Renal pelvis (tissue), 12 donors: ENCODE measurements at places on chromosomes 16 and 17.

DNA sequence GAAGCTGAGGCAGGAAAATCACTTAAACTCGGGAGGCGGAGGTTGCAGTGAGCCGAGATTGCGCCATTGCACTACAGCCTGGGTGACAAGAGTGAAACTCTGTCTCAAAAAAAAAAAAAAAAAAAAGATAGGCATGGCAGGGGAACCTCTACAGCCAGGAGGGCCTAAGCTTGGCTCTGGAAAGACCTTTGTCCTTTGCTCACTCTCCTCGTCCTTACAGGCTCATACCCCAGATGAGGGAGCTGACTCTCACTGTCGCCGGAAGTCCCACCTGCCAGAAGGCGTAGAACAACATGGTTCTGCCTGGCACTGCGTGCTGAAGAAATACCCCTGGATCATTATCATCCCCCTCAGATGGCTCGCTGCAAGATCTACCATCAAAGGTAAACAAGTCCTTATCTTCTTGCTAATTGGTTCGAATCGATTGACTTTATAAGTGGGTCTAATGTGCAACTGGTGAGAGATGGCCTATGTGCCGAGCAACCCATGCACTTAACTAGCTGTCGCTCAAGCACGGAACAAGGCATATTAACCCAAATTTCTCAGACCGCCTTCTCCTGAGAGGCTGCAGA is 29.7 kb downstream of the RTN4RL1 start:
- DNase-seq, result no peak

GRCh38 chr16:26762594-26762993 is 304.1 kb upstream of the C16orf82 start:
- peak; percentile 23 for DNase-seq

DNA sequence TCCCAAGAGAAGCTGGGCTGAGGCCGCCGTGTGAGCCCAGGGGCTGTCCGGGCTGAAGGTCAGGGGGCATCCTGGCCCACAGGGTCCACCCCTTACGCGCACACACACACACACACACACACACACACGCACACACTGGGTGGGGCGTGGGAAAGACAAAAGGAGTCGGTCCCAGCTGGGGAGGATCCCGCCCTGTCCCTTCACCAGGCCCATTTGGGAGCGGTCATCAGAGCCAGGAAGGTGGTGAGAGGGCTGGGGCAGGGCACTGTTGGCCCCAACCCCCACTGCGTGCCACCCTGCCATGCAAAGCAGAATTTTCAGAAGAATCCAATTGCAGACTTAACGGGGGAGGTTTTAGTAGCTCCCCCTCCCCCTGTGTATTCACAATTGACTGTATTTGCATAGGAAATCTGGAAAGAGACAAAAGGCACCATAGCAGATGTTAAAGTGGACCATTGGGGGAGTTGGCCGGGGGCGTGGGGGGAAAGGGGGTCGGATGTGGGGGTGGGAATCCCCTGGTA is 11.3 kb upstream of the CD300A start:
- DNase-seq, result no peak

DNA sequence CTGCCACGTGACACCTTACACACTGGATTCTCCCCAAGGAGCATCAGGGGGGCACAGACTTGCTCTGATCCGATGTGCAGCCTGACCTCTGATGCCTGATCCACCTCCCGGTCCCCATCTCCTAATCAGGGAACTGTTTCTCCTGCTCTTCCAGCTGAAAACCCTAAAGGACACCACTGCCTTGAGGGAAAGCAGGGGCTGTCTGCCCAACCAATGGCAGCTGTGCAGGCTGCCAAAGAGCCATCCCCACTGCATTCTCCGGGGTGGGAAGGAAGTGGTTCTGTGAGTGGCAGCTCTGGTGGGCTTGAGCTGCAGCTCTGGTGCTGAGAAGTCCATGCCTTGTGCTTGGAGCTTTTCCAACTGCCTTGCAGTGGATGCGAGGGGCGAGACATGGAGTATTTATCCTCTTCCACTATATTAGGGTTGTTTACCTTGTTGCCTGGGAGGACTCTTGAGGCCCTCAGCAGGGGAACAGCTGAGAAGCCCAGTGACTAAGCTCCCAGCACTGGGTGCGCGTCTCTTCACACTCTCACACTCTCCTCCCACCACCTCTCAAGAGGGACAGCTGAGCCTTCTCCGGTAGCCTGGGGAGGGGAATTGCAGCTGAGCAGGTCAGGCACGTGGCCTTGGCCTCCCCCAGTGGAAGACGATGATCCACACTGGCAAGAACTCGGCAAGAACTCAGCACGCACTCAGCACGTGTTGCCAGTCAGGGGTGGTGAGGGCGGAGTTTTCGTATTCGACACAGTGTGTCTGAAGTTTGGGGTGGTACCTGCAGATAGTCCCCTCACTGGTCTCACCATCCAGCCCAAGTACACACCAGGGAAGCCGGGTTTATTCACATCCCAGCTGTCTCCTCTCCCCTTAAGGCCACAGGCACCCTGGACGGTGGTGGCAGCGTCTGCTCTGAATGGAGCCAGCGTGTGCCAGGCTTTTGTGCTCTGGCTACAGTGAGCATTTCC is 21.1 kb upstream of the SPATA32 start:
- no peak for DNase-seq

DNA sequence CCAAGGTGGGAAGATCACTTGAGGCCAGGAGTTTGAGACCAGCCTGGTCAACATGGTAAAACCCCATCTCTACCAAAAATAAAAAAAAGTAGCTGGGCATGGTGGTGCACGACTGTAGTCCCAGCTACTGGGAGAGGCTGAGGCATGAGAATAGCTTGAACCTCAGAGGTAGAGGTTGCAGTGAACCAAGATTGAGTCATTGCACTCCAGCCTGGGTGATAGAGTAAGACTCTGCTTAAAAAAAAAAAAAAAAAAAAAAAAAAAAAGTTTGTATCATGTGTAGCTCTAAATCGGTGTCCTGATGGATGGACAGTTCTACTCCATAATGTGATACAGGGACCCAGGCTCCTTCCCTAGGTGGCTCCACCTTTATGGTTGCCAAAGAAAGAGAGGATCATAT is 497.1 kb upstream of the RBFOX1 start:
- no peak for DNase-seq

DNA sequence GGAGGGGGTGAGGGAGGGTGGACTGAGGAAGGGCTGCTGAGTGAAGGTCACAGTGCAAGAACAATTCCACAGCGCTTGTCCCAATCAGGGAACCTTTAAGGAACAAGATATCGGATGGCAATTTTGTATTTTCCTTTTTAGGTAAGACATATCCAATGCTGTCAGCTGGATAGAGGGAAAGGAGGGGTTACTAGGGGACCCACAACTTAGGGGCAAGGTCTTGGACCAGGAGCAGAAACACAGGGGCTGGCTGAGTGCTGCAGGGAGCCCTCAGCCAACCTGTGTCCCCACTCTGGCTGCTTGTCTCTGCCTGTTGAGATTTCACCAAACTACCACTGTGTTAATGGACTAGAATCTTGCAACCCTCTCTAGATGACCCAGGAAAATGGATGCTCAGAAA is 47.6 kb downstream of the AKAP1 start:
- DNase-seq, result no peak

GRCh38 chr16:1158456-1159324 is 5.8 kb downstream of the CACNA1H start:
- DNase-seq, result no peak

DNA sequence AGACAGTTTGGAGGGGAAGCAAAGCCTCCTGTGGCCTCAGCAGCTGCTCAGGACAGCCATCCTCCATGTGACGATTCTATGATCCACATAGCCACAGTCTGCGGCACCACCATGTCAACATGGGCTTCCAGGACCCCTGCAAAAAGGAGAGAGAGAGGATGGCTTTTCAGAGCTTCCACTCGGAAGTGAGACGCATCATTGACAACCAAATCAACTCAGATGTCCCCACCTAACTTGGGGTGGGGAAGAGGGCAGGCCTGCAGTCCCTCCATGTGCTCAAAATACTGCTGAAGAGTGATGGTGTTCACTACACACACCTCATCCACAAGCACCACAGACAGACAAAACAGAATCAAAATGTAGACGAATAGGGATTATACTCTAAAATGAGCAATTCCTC is 5.9 kb upstream of the METTL16 start:
- no peak for DNase-seq

DNA sequence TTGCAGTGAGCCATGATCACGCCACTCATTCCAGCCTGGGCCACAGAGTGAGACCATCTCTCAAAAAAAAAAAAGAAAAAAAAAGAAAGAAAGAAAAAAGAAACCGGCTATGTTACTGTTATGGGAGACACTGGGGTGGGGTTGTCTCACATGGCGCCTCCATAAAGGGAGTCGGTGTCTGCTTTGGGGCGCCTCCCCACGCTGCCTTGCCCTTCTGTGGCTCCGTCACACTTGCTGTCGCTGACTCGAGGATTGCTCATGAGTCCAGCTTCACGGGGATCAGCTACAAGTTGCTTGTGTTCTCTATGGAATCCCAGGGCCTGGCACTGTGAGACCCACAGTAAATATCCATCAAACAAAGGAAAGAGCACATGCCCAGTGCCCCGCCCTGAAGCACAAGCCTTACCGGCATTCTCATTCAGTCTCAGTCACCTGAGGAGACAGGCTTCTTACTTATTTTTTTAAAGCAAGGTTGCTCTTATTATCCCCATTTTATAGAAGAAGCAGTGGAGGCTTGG is 40.6 kb upstream of the ZNF423 start:
- DNase-seq, result no peak

DNA sequence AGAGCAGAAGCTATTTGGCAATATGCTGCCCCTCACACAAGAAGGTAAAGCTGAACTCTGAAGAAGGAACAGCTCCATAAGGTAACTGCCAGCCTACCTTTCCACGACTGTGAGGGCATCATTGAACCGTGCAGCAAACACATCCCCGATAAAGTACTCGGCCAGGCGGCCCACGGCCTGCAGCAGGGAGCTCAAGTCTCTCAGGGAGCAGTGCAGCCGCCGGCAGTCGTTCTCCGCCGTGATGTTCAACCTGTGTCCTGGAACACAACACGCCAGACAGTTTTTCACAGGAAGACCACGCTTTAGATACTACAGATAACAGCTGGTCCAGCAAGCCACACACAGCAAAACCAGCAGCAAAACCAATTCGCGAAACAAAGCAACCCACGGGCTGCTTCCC is 62.1 kb upstream of the GSG1L start:
- no peak for DNase-seq
